T-cell (primary cell): ENCODE measurements at places on chromosomes 3 and 15.

GRCh38 chr3:42032693-42033349 is 58.3 kb upstream of the TRAK1 start:
- no peak for DNase-seq

DNA sequence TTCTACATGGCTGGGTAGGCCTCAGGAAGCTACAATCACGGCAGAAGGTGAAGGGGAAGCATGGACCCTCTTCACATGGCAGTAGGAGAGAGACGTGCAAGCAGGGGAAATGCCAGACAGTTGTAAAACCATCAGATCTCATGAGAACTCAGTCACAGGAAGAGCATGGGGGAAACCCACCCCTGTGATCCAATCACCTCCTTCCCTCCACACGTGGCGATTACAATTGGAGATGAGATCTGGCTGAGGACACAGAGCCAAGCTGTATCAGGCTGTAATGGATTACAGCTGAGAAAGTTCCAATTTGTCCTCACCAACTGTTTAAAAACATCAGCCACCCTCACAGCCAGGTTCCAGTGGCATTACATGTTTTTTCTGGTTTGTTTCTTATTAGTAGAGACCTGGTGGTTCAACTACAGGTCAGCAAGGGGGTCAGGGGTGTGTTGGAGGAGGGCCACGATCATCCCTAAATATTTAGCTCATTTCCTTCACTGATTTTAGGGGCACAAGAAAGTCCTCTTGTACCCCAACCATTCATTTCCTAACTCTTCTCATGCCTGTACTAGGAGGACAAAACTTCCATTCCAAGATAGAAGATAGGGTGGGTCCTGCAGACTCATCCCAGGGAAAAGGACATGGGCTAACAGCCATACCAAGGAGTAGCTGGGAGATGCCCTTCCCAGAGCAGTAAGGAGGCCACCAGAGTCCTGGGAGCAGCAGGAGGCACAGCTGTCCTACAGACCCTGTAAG is 54.4 kb downstream of the ANXA2 start:
- no peak for DNase-seq

- DNase-seq = no peak
These were observed 1.8 kb downstream of the LIMD1 start for GRCh38 chr3:45596290-45596791.

DNA sequence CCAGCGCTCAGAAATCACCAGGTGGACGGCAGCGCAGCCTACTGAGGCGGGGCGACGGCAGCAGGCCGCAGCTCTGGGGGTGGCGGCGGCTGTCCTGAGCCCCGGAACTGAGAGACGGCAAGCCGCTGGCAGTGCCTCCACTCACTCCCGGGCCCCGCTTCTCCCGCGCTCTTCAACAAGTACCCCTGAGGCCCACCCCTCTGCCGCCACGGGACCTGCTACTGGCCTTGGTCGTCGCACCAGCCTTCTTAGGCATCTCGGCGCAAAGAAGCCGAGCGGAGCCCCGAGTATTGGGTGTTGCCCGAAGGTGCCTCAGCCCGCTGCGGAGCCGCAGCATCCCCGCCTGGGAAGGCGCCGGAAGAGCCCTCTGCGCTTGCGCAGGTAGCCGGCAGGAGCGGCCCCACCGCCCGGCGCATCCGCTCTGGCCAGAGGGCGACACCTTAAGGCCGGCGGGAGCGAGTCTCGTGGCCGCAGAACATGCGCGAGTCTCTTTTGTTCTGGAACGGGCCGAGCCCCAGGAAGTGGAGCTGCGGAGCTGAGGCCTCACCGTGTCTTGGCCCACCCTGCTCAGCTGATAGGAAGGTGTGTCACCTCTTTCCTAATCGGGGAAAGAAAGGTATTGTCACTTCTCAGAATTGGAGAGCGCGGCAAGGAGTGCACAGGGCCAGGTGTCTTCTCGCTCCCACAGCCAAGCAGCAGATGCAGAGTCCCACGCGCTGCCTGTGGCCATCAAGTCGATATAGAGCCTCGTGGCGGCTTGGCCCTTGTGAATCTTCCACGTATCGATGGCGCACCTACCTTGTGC is at the start of gene C15orf40:
C15orf40 (minus strand) TSS at position 369 of the 805 bp plus-strand sequence; CDS start at position 337, 32 bp downstream.
- peak; percentile 82 for DNase-seq

DNA sequence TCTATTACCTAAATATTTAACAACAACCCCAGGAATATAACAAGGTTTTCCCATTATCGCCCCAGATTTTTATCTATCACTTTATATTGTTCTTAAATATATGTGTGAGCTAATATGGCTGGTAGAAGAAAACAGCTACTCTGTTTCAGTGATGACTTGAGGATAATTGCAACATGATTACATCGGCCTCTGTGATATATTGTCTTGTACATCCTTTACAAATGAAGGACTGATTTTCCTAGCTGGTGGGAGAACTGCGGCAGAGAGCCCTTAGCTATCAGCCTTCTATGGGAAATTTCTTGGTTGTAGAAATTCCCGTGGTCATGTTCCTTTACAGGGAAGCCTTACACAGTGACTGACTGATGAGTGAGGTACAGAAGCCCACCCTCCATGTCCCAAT is 110.9 kb upstream of the ZNF717 start:
- DNase-seq = no peak

DNA sequence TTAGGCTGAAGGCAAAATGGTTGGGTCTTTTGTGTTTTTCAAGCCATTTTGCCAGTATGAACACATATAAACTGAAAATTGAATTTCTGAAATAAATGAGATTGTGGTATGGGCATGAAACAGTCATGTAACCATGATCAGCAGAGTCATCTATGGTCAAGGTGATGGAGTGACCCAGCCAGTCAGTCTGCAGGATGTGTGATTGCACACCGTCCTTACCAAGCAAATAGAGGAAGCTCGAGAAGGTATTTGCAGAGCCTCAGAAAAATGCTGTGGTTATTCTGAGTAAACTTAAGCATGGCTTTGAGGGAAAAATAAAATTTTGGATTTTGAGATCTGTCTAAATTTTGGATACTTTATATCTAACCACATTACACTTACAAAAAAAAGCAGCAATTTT is 95.9 kb upstream of the RNF7 start:
- no peak for DNase-seq

DNA sequence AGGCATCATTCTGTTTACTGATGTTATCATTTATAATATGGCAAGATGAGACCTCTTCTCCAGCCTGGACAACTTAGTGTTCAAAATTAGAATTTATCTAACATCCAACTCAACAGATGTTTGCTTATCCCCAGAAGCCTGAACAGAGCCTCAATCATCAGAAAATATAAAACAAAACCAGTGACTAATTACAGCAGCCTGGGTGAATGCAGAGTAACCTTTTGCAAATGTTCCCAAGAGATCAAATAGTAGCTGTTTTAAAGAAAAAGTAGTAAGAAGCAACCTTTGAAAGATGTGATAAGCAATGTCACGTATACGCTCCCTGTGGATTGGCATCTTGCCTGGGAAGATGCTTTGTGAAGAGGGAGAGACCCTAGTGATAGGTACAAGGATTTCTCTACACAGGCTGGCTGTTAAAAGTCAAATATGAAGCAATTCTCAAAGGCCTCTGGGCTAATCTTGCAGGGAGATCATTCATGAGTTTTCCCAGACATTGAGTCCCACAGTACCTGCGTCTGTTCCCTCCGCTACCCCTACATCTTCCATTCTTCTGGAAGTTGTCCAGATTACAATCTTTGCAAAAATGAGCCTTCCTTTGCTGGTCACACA is 39.3 kb upstream of the PRICKLE2 start:
- no peak for DNase-seq

DNA sequence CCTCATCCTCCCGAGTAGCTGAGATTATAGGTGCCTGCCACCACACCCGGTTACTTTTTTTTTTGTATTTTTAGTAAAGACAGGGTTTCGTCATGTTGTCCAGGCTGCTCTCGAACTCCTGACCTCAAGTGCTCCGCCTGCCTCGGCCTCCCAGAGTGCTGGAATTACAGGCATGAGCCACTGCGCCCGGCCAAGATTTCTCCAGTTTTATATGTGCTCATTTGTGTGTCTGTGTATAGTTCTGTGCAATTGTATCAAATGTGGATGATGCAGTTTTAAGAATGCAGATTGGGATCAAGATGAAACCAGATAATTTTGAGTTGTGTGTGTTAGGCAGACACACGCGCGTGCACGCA is 68.3 kb downstream of the SLCO3A1 start:
- no peak for DNase-seq

GRCh38 chr3:152587861-152588260 is 247.1 kb upstream of the P2RY1 start:
- DNase-seq = no peak

DNA sequence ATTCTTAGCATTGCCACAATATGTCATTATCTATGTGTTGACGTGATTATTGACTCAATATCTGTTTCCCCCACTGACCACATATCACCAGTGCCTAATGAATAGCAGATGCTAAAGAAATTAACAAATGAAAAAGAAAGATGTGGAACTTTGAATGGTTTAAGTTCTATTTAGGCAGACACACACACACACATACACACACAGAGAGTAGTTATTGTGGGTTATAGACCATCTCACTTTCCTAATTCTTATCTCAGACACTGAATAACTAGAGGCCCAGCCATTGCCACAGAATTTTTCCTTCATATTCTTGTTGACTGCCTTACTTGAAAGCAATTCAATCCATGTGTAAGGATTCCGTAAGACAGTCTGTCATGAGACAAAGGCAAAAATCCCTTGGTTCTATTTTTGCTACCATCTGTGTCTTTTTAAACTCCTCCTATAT is 61.9 kb upstream of the PHLDB2 start:
- no peak for DNase-seq

DNA sequence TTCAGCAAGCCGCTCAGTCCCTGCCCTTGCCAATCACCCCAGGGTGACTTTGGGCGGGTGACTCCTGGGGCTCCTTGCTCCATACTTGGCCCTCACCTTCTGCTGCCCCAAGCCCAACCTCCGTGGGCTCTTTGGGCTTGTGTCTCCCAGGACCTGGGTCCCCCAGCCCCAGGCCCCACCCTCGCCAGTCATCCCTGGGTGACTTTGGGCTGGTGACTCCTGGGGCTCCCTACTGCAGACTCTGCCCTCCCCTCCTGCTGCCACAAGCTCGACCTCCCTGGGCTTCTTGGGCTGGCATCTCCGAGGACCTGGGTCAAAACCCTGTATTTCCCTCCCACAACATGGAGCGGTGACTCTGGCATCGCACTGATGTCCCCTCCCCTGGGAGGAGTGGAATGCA is 151.5 kb downstream of the GOLGA6L4 start:
- no peak for DNase-seq

DNA sequence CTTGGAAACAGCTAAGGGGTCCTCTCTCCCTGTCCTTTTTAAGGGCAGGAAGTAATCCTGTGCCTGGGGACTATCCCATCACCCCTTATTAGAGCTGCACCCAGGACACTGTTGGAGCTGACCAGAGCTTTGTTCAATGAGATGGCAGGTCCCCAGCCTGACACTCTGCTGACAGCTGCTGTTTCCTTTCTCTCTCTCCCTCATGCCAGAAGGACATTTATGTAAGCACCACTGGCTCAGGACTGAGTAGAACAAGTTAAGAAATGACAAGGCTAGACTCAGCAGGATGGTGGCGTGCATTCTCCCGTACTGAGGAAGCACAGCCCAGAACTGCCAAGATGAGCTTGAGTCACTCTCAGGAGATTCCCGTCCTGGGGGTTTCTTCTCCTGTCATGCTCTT is 17.3 kb downstream of the GJD2 start:
- DNase-seq = no peak

GRCh38 chr3:9041626-9042025 is 78.4 kb upstream of the RAD18 start:
- DNase-seq = no peak

- no peak for DNase-seq
These were observed 29.0 kb downstream of the SEC61A1 start for GRCh38 chr3:128081226-128081625.

DNA sequence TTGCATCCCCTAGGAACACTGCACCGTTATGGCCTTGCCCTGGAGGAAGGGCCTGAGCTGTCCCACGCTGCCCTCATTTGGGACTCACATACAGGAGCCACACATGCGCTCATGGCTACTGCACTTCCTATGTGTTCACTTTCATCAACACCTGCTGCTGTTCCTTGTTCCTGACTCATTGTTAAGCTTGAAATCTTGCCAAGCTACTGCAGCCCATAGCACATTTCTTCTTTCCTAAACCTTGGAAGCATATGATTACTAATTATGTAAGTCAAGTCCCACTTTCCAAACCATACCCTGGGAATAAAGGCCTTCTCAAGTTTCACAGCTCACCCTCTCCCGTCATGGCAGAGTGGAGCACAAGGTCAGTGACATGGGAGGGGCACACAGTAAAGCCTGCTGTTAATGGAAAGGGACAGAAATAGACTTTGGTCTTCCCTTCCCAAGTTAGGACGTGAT is 307.9 kb downstream of the CLSTN2 start:
- DNase-seq = no peak

DNA sequence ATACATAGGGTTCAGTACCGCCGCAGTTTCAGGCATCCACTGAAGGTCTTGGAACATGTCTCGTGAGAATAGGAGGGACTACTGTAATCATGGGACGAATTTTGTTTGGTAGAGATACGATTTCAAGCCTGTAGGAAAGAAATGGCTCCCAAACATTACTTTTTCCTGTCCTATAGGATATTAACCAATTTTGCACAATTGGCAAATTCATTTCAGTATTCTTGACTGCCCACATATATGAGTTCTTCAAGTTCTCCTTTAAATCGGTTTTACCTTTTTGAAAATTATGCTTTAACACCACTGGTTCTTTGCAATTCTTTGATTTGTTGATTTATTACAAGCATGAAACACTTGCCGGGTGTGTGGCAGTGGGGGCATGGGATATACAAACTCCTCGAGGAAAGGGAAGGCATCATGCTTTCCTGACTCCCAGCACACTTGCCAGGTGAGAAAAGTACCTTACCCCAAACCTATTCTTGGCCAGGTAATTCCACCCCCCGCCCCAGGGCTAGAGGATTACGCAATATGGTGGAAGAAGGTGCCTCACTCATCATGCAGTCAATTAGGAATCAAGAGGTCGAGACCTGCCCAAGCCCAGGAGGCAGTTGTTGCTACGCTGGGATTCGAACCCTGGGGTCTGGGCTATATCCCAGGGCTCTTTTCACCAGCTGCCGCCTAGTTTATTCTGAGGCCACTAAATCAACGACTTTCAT is 584 bp upstream of the LARS2 start:
- DNase-seq = no peak

DNA sequence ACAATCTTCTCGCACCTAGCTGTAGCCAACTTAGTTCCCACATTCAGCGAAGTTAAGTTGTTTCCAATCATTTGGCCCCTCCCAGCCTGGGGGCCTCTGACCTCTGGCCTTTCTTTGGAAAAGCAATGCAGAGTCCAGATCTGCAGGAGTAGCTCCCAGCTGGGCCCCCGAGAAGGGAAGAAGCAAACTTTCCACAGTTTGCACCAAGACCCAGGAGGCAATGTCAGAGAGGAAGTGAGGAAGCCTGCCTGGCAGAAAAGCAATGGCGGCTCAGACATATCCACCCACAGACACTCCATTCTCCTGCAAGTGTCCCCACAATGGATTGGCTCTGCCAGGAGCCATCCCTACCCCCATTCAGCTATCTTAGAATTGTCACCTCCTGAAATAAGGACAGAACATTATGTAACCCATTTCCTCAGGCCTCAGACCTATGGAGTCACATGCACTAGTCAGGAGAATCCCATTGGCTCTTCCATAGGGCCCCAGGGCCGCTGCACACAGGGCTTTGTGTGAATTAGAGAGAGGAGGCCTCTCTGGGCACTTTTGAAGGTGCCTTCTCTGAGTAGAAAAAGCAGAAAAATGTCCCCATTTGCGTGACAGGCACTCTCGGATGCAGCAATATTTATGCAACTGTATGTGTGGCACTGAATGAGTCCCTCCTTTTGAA is 3.0 kb upstream of the BUB1B start:
- DNase-seq = no peak
